ENCODE measurements at places on chromosomes 6 and 20.

DNA sequence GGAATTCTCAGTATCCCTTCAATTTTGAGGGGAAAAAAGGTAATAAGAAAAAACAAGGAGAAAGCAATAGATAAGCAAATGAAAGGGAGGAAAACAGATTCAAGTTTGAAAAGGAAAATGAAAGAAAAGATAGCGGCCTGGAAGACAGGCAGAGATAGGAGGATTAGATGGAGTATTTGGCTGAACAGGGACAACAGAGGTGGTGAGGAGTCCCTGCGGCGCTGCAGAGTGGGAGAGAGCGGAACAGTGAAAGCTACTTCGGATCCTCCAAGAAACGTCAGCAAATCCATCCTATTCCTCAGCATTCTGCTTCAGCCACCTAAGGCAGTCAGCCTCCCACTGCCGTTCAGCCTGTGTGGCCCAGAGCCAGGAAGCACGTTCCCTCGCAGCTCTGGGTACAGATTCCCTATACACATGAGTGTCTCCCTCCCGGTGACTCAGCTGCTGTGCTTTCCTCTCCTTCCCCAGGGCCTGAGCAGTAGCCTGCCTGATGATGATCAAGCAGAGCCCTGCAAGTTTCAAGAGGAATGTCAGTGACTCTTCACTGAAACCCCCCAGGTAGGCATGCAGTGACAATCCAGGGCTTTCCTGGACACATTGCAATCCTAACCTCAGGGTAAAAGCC is 43.4 kb upstream of the CDYL start:
- peak; percentile 81 for DNase-seq

DNA sequence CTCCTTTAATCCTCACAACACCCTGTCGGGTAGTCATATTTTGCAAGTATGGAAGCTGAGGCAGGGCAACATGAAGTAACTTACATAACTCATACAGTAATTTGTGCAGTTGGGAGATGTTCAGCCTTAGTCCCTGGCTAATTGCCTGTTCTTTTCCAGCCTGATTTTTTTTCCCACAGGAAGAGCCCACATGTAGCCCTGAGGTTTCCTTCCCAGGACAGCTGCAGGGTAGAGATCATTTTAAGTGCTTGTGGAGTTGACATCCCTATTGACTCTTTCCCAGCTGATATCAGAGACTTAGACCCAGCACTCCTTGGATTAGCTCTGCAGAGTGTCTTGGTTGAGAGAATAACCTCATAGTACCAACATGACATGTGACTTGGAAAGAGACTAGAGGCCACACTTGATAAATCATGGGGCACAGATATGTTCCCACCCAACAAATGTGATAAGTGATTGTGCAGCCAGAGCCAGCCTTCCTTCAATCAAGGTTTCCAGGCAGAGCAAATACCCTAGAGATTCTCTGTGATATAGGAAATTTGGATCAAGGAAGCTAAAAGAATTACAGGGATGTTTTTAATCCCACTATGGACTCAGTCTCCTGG is 5.0 kb upstream of the BTN2A1 start:
- DNase-seq: no peak

- no peak for DNase-seq
Observed at GRCh38 chr6:110809792-110810191, 5.5 kb downstream of the CDK19 start.

DNA sequence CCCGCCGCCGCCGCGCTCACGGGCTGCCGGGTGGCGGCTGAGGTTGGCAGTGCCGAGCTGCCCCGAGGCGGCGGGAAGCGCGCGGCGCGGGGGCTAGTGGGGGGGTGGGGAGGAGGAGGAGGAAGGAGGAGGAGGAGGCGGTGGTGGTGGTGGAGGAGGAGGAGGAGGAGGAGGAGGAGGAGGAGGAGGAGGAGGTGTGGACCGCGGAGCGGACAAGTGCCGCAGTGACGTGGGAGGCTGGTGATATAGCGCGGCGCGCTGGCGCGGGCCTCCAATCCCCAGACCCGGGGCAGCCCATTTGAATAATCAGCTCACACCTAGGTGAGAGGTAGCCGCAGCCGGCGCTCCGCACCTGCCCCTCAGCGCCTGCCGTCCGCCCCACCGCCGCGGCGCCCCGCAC is at the start of gene FOXA2:
Gene FOXA2 (minus strand): TSS at position 51 of the 400 bp plus-strand sequence. CDS start 294 bp downstream, outside the sequence.
- no peak for DNase-seq

GRCh38 chr20:45772693-45773092 is 19.0 kb downstream of the WFDC3 start:
- DNase-seq: no peak

Measured in GM04504 (cell line).